ENCODE measurements at places on chromosomes 1 and 21.

DNA sequence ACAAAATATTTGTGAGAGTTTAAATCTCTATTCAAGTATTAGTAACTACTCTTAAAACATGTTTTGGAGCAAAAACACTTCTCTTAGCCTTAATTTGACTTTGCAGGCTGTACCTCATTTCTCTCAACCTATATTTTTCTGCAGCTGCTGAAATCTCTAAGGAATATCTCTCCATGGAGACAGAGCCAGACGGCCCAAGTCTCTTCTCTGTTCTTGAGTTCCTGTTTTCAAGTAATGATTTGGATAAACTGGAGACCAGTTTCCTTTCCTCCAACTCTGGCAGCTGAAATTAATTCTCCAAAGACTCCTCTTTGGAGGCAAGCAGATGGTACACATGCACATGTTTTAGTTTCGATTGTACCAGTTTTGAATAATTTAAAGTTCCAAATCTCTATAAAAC is 659.7 kb upstream of the NEGR1 start:
- no peak for DNase-seq

DNA sequence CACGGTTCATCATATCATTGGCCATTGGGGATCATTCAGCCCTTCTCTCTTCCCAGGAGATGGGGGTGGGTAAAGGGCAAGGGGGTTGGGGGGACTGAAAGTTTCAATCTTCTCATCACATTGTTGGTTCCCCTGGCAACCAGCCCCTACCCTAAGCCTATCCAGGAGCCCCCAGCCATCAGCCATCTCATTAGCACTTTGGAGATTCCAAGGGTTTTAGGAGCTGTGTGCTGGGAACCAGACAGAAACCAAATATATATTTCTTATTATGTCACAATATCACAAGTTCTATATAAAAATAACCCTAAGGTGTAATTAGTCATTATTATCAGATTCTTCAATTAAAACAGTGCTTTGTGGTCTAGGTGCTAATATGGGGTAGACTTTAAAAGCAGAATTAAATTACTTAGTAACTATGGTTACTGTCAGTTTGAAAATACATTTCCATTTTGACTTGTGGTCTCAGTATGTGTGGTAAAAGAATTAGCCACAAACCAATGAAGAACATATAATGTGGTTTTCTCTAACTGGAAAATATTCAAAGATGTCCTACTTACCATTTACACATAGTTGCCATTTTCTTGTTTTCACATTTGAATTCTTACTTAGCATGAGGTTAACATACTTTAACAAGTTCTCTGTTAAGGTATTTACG is 28.1 kb downstream of the IL23R start:
- DNase-seq = no peak

DNA sequence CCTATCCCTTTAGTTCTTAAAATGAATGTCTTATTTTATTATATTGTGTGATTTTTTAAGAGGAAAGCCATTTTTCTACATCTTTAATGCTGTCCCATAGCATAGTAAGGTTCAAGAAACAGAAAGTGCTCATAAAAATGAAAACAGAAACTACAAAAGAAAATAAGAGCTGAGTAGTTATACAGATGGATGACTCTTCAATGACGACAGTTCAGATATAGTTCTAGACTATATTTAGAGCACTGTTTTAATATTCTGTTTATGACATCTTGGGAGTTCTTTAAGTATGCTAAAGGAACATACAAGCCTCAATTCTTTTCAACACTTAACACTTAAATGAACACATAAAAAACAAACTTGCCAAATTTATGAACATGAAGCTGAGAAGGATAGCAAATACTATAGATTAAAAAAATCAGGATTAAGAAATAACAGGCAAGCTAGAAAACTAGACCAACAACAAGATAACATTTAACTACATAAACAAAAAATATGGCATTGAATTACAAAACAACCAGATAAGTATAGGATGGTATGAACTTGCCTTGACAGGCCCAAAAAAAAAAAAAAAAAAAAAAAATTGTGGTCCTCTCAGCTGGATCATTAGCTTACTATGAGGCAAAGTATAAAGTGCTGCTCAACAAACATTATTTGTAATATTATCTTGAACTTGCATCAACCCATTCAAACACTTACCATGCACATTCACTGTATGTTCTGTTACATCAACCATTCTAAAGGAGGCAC is 87.9 kb downstream of the ZZZ3 start:
- no peak for DNase-seq

DNA sequence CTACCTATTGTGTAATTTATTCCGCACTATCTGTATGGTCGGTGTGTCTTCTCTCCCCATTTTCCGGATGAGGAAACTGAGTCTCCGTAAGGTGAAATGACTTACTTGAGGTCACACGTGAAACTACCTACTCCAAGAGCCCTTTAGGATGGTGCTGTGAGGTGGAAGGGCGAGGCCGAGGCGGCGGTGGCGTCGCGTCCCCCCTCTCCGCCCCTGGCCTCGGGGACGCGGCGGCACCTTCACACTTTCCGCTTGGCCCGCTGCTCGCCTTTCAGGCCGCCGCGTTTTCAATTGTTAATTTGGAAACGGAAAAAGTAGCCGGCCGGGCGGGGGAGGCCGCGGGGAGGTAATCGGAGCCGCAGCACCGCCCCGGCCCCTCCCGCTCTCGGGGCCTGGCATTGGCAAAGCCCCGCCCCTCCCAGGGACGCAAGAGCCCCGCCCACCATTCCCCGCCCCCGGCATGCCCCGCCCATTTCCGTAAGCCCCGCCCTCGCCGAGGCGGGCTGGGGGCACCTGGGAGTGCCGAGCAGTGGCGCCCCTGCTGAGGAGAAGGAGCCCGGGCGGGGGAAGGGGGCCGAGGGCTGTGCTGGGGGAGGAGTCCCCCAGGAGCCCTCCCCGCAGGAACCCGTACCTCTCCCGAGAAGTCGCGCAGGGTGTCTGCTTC is 18.6 kb downstream of the KCNQ4 start:
- DNase-seq = peak; percentile 68

GRCh38 chr1:235892202-235892601 is 25.5 kb upstream of the LYST start:
- no peak for DNase-seq

DNA sequence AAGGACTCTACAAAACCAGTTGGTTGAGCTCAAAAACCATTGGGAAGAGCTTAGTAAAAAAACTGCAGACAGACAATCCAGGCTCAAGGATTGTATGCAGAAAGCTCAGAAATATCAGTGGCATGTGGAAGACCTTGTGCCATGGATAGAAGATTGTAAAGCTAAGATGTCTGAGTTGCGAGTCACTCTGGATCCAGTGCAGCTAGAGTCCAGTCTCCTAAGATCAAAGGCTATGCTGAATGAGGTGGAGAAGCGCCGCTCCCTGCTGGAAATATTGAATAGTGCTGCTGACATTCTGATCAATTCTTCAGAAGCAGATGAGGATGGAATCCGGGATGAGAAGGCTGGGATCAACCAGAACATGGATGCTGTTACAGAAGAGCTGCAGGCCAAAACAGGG is 104.0 kb upstream of the BMP8A start:
- DNase-seq = no peak

- DNase-seq = no peak
These were observed 19.9 kb downstream of the INSRR start for GRCh38 chr1:156838972-156839371.

DNA sequence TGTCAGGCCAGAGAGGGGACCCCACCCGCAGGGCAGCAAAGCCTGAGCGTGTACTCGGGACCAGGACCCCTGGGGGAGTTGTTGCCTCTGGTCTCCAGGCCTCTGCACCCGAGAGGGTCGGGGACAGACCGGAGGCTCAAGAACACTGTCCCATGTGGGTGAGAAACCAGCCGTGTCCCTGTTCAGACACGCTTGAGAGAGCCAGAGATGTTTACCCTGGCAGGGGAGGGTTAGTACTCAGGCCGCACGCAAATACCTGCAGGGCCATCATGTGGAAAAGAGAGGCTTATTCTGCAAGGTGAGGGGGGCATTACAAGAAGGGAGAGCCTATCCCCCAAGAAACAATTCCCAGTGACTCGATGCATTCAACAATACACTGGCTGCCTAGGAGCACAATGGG is 74.0 kb upstream of the ARHGEF16 start:
- no peak for DNase-seq

- DNase-seq = no peak
These were observed 13.4 kb upstream of the PGBD2 start for GRCh38 chr1:248892590-248892989.

DNA sequence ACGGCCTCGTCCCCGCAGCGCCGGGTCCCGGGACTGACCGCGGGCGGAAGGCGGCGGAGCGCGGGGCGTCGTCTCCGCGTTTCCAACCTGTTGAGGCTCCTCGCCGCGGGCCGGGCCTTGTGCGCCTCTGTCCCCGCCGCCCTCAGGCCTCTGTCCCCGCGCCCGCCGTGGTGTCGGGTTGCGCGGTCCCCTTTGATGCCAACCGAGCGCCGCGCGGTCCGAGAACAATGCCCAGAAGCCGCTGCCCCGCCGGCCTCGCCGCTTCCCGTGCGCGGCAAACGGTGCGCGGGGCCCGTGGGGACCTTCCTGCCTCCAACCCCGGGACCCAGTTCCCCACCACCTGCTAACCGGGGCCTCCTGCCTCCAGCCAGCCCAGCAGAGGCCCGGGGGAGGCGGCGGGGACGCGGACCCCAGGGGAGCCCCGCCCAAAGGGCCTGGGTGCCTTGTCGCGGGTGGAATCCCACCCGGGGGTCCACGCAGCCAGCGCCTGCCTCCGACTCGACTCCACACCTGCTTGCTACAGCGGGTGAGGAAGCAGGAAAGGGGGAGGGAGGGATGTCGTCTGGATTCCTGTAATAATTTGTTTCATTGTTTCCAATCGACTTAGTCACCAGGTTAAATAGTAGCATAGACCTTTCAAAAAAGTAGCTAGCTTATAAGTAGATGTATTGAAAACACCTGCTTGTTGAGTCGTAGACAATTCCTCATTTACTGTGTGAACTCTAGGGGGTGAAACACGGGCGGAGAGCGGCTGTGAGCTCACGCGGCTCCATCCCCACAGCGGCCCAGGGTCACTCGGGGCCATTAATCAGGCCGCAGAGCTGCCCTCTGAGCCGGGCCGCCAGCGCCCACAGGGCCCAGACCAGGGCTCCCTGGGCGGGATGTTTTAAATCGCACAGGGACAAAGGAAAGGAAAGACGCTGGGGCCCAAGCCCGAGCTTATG is 1.1 kb downstream of the COL18A1 start:
- DNase-seq = no peak

- no peak for DNase-seq
These were observed 124.6 kb upstream of the ZNF648 start for GRCh38 chr1:182185842-182186756.

DNA sequence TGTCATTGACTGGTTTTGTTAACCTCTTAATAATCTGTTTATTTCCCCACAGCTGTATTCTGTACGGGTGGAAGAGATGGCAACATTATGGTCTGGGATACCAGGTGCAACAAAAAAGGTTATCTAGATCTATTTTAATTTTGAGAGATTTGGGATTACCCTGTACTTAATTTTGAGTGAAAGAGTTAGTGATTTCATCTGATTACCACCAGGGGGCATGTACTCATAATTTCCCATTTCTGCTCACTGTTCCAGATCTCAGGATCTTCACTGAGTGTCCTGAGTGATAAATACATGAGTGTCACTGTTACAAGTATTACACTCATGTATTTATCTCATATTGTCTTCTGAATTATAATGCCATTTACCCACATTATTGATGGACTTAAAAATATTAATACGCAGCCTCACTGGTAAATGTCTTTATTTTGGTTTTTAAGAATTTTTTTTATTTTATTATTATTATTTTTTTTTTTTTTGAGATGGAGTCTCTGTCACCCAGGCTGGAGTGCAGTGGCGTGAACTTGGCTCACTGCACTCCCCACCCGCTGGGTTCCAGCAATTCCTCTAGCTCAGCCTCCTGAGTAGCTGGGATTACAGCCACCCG is 27.4 kb downstream of the DTL start:
- DNase-seq = no peak

DNA sequence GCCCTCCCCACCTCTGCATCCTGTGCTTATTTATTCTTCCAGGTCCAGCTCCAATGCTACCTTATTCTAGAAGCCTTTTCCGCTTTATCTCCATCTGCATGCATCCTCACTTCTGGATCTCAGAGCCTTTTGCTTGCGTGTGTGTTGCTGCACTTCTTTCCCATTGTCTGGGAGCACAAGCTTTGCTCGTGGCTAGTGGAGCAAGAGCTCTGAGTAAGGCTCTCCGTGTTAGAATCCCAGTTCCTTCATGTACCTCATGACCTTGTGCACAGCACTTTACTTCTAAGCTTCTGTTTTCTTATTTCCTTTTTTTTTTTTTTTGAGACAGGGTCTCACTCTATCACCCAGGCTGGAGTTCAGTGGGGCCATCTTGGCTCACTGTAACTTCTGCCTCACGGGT is 140.0 kb upstream of the POU3F1 start:
- DNase-seq = no peak

- DNase-seq = no peak
These were observed 7.6 kb downstream of the ADGRB2 start for GRCh38 chr1:31756578-31756977.

GRCh38 chr1:51312718-51313117 is 17.6 kb downstream of the TTC39A start:
- DNase-seq = no peak

- DNase-seq = no peak
These were observed 20.1 kb downstream of the CBR1 start for GRCh38 chr21:36089946-36090345.

DNA sequence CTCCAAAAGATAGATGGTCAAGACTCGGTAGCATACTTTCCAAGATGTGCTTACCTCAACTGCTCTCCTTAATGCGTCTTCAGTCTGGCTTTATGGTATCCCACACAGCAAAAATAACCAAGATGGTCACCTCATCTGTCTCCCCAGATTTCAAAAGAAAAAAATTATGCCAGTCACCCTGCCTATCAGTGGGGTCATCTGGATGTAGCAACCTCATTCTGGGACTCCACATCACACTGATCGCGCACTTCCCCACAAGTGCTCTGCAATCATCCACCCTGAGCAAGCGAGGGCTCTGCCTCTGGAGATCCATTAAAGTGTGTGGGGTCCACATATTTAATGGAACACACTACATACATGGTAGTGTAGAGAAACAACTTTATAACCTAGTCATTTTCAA is 42.5 kb downstream of the ACBD3 start:
- no peak for DNase-seq

DNA sequence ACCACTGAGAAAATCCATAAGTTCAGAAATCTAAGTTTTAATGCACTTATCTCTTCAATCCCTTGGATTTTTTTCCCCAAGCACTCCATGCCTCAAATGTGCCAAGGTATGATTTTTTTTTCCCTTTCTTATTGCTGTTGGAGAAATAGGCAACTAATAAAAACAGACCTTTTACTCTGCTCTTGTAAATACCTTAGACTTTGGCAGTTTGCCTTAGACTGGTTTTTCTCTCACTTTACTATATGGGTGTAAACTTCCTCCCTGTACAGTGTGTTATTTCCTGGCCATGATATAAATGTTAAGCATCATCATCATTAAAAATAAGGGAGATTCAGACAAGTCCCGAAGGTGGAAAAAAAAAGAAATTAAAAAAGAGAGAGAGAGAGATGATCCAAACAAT is 65.7 kb downstream of the LRRC8C start:
- DNase-seq = no peak

DNA sequence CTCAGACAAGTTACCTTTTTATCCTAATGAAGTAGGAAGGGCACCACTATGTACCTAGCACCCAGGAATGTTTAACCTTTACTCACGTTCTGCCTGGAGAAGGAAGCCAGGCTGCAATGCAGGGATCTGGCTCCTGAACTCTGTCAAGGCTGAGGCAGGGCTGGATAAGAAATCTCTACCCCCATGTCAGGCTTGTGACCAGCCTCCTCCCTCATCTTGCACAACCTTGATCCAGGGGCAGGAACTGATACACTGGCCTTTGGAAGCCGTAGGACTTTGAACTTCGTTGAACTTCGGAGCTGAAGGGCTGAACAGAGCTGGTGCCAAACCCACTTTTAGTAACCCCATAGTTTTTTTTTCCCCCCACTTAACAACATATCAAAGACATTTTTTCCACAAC is 8.0 kb upstream of the AKR1A1 start:
- no peak for DNase-seq

Data from right renal cortex interstitium (tissue), 3 donors.